ENCODE measurements at places on chromosomes 11 and 22.

- DNase-seq, result no peak
These were observed 2.1 kb downstream of the INCENP start for GRCh38 chr11:62125881-62126280.

DNA sequence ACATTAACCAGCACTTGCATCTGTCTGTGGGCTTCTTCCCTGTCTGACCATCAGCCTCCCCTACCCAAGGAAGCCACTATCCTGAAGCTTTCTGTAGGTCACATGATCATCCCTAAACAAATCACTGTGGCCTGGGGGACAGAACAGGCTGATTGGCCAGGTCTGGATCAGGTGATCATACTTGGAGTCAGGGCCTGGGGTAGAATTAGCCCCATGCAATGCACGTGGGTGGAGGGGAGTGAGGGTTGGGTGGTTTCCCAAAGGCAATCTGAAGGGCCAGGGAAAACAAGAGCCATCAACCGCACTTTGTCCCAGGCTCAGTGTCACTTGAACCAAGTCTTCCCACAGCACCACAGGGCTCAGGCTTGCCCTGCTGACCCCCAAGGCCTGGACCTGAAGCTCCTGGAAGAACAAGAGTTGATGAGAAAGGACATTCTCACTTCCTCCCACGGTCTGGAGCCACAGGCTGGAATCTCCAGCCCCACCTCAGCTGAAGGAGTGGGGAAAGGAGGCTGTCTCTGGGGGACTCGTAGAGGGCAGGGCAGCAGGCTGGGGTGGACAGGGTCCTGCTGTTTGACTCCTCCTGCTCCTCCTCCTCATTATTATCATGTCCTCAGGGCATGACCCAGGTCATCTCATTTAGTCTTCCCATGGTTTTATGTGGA, 31.5 kb upstream of the TSPAN18 start:
- no peak for DNase-seq

- no peak for DNase-seq
These were observed 125.0 kb downstream of the RASSF10 start for GRCh38 chr11:13134066-13134465.

- no peak for DNase-seq
These were observed 60.2 kb downstream of the FLRT1 start for GRCh38 chr11:64095949-64096348.

GRCh38 chr11:108693852-108694251, 29.0 kb downstream of the DDX10 start:
- DNase-seq, result no peak

GRCh38 chr11:71173709-71174108, 78.7 kb downstream of the SHANK2 start:
- no peak for DNase-seq

DNA sequence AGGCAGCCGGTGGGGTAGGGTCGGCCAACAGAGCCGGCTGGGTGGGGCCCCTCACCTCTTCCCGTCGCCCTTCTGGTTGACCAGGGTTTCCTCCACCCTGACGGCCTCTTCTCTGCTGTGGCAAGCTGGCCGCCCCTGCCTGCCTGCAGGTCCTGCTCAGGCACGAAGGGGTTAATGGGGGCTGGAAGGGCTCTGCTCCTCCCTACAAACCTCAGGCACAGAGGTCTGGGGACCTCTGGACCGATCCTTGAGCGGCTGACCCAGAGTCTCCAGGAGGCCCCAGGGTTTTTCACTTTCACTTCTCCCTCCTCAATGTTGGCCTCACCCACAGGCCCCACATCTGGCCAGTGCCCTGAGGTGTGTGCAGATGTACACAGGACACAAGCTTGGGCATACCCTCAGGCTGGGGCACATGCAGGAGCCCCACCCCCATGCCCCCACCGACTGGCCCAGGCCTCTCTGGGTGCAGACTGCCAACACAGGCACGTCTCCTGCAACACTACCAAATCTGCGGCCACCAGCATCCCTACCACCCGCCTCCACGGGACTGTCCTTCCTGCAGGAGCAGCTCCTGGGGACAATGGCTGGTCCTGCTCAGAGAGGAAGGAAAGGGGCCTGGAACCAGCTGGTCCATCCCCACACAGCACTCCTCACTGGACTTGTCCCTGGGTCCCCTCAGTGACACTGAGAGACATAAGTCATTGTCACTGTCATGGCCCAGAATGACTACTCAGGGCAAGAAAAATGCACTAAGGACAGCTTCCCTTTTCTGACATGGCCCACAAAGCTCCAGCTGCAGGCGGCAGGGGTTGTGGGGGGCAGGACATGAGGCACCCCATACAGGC, 3.2 kb upstream of the TBX1 start:
- no peak for DNase-seq

GRCh38 chr11:67252831-67253239, 13.4 kb upstream of the GRK2 start:
- no peak for DNase-seq

DNA sequence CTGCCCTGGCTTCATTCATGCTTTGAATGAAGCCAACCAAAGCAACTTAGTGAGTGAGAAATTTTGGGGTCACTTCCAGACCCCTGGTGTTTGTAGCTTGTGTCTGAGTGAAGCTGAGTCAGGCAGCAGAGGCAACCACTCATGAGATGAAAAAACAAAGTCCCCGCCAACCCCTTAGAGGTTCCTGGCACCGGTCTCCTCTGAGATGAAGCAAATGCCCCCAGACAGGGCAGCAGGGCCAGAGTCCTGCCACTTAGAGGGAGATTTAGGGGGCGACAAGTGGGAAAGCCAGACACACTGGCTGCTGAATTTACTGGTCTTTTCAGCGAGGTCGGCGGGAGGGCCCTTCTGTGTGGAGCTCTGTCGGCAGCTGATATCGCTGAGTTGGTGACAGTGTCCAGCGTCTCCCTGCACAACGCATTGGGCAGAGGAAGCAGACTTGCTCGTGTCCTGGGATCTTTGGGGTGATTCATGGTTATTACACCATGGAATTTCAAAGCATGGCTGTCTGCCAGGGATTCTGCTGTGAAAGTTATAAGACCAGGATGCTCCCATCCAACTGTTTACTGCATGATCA, 482.6 kb downstream of the MIAT start:
- no peak for DNase-seq

GRCh38 chr11:61080526-61080925, 21.8 kb upstream of the CD5 start:
- DNase-seq, result peak; percentile 71

DNA sequence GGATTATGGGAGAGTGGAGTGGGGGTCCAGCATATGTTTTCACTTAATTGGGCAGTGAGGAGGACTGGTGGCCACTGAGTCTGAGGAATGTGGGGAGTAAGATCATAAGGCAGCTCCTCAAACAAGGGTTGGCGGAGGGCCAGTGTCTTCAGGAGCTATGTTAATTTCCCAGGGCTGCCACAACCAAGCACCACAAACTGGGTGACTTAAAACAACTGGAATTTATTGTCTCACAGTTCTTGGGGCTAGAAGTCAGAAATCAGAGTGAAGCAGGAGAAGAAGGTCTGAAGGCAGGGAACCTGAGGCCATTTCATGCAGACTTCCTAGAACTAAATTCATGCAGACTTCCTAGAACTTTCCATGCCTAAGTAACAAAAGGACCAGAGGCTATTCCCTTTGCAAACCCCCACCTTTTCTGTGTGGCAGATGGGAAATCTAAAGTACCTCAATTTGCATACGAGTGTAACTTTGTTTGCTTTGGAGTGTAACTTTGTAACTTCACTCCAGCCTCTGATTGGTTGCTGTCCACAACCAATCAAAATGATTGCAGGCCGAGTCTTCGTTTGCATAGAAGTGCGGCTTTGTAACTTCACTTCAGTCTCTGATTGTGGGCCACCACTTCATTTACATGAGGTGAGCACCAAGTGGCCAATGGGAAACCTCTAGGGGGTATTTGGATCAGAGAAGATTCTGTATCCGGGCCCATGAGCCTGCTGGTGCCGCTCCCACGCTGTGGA, 50.5 kb upstream of the ZBED5 start:
- no peak for DNase-seq

DNA sequence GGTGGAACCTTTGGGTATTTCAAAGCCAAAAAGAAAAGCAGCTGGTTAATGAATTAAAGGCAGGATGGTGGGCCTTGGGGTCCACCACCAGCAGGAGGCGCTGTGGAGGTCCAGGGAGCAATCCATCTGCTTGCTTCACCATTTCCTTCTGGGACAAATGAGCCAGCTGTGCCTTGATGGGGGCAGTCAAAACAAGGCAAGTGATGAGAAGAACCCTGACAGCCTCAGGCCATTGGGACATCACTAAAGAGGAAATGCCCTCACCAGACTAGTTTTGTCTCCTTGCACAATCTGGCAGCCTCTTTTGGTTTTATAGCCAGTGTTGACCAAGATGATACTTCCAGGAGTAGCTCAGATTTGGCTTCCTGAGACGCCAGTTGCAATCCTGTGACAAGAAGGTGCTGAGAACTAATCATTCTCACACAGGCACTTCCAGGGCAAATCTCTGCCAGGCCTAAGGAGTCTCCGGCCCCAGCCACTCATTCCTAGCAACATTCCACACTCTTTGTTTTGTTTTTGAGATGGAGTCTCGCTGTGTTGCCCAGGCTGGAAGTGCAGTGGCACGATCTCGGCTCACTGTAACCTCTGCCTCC, 38.2 kb upstream of the WEE1 start:
- peak; percentile 75 for DNase-seq
